ENCODE measurements at places on chromosomes 1 and 21.

DNA sequence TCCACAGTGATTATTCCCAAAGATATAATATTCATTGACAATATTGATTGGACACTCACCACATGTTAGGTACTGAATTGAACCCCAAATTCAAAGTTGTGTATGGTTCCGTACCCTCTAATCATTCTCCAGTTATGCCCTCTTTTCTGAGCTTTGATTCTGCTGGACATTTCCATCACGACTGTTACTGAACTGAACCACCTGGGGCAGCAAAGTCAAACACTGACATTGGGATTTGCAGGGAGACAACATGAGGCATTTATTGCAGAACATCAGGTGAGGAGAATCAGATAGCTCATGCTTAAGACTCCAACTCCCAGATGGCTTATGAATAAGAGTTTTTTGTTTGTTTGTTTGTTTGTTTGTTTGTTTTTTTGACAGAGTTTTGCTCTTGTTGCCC is 420.9 kb downstream of the DISC1 start:
- no peak for DNase-seq

DNA sequence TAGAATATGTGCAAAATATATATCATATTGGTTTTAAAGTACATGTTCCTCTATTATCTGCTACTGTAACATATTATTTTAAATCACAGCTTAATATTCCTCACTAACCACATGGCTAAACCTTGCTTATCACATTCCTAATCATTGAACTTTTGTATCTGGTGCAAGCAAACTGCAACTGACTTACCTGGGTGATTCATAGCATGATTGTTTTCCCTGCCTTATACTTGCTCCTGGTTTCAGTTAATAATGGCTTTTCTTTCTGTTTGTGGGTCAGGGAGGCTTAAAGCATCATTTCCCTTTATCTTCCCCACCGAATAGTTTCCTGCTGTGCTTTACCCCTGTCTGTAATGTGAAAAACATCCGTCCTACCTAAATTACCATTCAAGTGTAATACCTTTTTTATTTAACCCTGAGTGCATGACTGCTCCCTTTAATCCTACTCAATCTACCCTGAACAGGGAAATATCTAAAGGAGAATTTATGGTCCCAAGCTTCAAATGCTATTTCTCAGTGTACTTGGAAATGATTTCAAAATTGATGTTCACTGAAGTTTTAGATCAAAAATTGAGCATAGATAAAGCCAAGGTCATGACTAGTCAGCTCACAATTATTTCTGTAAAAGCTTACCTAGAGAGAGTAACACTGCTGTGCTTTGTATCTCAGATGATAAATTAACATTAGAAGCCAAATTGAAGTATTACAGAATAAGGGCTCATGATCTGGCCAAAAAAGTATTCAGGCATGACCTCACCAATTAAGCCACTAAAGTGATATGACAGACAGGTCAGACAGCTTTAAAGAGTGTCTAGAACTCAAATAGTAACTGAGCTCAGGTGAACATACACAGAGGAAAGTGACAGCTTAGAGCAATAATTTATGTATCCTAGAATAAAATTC is 507.1 kb downstream of the BRINP3 start:
- DNase-seq, result no peak

GRCh38 chr1:50703240-50703639 is 256.8 kb downstream of the FAF1 start:
- peak; percentile 20 for DNase-seq

DNA sequence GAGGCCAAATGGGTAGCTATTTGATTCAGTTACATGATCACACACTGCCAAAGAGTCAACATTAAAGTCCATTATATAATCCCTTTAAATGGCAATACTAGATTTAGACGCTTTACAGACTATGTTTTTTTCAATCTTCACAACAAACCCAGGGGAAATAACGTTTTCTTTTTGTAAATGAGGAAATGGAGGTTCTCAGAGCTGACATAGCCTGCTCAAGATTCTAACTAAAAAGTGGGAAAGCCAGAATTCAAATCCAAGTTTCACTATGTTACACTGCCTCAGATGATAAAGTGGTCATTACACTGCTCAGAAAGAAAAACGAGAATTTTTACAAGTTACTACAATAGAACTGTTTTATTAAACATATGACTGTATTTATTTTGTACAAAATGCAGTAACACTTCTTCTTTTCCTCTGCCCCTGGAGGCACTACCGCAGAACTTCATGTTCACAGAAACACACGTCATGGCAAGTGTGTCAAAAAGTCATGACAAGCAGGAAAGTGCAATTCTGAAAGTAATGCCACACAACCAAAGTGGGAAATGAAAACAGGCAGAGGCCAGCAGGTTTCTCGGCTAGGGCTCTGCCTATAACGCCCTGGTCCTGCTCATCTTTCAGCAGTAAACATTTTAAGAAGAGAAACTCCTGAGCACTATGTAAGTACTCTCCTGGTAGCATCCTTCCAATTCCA is 19.0 kb downstream of the THEMIS2 start:
- DNase-seq, result no peak

DNA sequence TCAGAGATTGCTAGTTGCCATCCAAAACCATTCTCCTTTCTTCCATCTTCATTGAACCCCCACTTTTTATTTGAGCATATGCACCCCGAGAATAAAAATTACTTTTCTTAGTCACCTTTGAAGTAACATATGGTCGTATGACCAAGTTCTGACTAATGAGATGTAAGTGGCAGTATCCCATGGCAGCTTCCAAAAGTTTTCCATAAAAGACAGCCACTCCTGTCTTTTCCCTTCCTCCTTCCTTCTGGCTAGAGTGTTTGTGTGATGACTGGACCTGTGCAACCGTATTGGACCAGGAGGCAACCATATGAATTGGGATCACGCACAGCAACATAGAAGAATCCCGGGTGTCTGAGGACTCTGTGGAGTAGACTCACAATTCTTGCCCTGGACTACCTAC is 41.1 kb upstream of the CCSAP start:
- DNase-seq, result no peak

GRCh38 chr21:43211072-43211759 is 42.4 kb downstream of the CRYAA start:
- DNase-seq, result no peak

DNA sequence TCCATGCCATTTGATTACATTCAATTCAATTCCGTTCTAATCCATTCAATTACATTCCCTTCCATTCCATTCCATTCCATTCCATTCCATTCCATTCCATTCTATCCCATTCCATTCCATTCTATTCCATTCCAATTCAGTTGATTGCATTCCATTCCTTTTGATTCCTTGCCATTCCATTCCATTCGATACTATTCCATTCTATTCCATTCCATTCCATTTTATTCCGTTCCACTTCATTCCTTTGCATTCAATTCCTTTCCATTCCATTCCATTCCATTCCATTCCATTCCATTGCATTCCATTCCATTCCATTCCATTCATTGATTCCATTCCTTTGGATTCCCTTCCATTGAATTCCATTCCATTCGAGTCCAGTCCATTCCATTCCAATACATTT is 2574.0 kb upstream of the TPTE start:
- DNase-seq, result no peak

- peak; percentile 30 for DNase-seq
Observed at GRCh38 chr1:33060579-33061083, 20.3 kb upstream of the AZIN2 start.

DNA sequence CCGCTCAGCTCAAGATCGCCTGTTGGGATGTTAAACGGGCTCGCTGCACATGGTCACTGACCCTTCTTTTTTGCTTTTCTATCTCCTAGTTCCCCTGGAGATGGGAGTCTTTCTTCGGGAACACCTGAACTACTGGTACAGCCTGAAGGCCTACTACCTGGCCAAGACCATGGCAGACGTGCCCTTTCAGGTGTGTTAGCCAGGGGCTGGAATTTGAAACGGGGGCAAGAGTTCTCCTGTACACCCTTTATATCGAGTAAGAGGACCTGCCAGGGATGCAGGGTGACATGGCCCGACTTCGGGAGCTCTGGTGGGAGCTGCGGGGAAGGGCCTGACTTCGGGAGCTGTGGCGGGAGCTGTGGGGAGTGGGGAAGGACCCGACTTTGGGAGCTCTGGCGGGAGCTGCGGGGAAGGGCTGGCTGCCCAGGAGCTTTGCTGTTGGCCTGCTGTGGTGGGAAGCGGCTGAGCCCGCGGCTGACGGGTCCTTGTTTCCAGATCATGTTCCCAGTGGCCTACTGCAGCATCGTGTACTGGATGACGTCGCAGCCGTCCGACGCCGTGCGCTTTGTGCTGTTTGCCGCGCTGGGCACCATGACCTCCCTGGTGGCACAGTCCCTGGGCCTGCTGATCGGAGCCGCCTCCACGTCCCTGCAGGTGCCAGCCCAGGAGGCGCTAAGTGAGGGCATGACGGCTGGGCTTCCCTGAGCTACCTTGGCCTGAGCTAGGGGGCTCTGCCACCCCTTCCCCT is 24.0 kb downstream of the TFF3 start:
- DNase-seq, result no peak

DNA sequence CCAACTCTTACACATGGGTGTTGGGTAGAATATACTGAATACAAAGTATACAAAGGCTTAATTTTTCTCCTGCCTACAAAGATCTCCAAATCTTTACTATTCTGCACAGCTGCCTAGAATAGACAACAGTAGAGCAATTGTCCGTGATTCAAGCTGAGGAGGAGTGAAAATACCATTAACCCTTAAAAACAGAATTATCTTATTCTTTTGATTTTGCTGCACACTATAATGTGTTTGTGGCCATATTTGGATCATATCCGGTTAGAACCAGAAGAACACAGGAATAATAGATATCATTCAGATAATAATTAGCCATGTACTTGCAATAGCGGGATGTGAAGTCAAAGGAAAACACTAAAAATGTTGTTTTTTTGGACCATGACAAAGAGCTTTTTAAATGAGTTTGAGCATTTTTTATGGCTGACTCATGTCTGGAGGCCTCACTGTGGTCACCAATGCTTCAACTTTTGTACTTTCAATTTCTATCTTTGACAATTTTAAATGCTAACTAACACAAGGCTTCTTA is 197.6 kb upstream of the FOXD3 start:
- DNase-seq, result peak; percentile 76

DNA sequence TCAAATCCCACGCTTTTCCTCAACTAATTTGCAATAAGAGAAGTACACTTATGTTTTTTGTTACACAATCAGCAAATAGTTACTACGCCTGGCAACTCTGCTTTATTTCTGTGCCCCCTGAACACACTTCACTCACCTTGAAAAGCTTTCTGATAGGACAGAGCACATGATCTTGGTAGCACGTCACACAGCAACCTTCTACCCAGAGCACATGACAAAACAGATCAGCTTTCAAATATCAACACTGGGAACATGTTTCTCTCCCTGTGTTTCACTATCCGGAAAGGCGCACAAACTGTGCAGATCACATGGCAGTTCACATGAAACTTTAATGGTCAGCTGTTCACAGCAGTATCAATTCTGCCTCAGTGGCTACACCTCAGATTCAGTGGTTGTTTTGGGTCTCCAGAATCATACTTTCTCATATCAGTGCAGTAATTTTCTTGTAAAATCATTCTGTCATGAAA is 2.2 kb downstream of the SLC19A2 start:
- peak; percentile 20 for DNase-seq

GRCh38 chr1:183070923-183071618 is 47.9 kb downstream of the LAMC1 start:
- DNase-seq, result no peak

DNA sequence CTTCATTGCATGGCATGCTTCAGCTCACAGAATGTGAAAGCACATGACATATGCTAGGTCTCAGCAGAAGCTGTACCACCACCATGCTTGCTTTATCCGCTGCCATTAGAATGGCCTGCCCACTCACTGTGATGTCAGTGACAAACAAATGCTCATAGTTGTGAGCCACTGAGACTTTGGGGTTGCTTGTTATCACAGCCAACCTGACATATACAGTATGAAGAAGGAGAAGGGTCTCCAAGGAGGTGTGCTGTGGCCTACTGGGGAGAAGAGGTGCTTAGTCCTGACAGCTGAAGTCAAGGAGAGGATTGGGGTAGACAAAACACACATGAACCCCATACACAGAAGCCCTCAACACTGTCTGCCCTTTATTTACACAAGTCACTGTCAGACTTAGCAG is 19.5 kb upstream of the TENT5C start:
- no peak for DNase-seq

DNA sequence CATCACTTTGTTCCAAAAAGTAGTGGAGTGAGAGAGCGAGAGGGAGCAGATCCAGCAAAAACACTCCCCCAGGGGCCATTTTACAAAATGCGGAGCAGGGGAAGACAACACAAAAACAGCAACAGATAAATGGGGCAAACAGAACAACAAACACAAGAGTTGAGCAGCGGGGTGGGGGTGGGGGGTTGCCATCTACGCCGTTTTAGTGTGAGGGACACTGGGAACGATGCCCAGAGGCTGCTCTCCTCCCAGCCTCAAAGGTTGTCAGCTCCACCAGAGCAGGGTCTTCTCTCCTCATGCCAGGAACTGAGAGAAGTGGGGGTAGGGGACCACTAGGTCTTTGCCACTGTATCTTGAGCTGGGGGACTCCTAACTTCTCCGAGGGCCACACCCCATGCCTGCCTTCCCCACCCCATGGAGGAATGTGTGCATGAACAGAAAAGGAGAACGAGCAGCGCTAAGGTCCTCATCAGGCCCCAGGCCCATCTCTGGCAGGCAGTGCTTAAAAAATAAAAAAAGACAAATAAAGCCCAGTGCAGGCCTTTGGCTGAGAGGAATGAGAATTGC is 1.3 kb upstream of the PBXIP1 start:
- DNase-seq, result peak; percentile 25

DNA sequence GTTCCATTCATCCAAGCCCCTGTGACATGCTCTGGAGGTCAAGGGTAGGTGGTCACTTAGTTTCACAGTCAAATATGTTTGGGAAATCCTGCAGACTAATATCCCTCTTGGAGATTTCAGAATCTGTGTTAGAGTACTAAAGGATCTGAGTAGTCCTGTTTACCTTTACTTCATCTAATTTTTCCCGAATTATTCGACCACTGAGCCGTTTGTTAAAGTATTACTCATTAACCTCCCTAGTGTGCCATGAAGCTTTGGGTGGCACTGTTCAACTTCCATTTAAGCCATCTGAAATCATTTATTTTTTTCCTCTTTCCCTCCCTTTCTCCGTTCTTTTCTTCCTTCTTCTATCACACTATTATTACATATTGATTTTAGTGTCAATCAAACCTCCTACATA is 109.9 kb downstream of the NGF start:
- DNase-seq, result no peak
